ENCODE measurements at places on chromosomes 3 and 15.

DNA sequence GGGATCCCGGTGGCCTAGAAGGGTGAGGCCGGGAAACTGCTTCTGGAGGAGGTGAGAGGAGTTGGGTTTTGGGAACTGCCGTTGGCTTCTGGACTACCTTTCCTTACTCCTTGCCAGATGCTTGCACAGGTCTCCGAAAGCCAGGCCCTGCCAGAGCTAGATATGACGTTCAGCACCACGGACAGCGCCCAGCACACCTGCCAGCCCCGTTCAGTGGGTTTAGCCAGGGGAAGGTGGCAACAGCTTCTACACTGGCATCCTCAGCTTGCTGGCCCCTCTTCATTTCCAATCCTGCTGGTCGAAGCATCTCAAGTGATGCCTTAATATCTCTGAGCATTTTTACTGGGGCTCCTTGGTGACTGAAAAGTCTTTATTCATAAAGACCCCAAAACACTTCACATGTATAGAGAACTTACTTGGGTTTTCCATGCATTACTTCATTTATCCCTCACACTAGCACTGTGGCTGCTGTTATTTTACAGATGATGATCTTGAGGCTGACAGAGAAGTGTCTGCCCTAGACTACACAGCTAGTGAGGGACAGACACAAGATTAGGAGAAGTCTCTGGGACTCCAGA lies 21.9 kb downstream of the HCN4 start:
- no peak overlapping the region for H3K27ac ChIP-seq
- no peak for DNase-seq
- no peaks in the 10 kb centered on the region for H3K4me1 ChIP-seq
- H3K27me3 ChIP-seq = peaks cover 35% of the 10 kb centered on the region
- no peaks in the 10 kb centered on the region for H3K36me3 ChIP-seq
- H3K4me3 ChIP-seq = no peak overlapping the region

DNA sequence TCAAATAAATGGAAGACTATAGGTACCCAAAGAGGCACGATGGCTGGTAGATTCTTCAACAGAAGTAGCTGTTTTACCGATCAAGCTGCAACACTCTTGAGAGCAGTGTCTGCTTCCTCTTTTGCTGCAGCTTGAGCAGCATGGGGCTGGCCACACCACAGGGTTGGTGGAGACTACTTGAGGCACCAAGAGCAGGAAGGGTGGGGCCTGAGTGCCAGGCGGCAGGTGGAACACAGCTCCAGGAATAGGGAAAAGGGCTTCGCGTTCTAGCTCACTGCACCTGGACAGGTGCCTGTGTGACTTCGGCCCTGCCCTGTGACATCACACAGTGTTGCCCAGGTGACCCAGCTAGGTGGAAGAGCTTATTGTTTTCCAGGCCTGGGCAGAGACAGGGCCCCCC lies at the start of gene CCDC33:
CCDC33 (plus strand) TSS at position 365 of the 400 bp plus-strand sequence. CDS start 394 bp downstream, outside the sequence.
- DNase-seq = no peak
- H3K27me3 ChIP-seq = no peaks in the 10 kb centered on the region
- no peak within 1 kb of the TSS for H3K4me3 ChIP-seq
- no peak within 1 kb of the TSS for H3K27ac ChIP-seq
- H3K4me1 ChIP-seq = peaks cover 5% of the 10 kb centered on the region

GRCh38 chr15:101439285-101439919 lies 50.1 kb downstream of the PCSK6 start:
- no peak for DNase-seq
- H3K36me3 ChIP-seq = no peaks in the 10 kb centered on the region
- H3K27ac ChIP-seq = no peak overlapping the region
- no peak overlapping the region for H3K4me3 ChIP-seq

DNA sequence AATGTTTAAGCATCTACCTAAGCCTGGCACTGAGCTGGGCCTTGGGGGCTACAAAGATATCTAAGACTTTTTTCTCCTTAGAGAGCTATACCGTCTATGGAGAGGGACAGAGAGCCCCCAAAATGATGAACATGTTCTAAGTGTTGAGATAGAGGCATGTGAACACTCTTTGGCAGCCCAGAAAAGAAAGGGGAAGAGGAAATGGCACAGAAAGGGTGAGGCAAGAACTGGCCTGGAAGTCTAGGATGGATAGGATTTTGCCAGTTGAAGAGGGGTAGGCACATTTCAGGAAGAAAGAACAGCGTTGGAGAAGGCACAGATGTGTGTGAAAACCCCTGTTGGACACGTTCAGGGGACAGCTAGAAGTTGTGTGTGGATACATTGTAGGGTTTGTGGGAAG lies 276.2 kb upstream of the LRRFIP2 start:
- DNase-seq = no peak
- H3K4me1 ChIP-seq = peaks cover 37% of the 10 kb centered on the region
- peaks cover 9% of the 10 kb centered on the region for H3K27me3 ChIP-seq
- no peak overlapping the region for H3K4me3 ChIP-seq
- H3K27ac ChIP-seq = no peak overlapping the region
- H3K36me3 ChIP-seq = no peaks in the 10 kb centered on the region

GRCh38 chr3:140420621-140421357 lies 257.1 kb upstream of the TRIM42 start:
- DNase-seq = no peak
- no peaks in the 10 kb centered on the region for H3K4me1 ChIP-seq
- H3K36me3 ChIP-seq = no peaks in the 10 kb centered on the region
- H3K4me3 ChIP-seq = no peak overlapping the region
- no peak overlapping the region for H3K27ac ChIP-seq

- no peaks in the 10 kb centered on the region for H3K27me3 ChIP-seq
- no peak overlapping the region for H3K27ac ChIP-seq
- no peaks in the 10 kb centered on the region for H3K36me3 ChIP-seq
- no peak overlapping the region for H3K4me3 ChIP-seq
- no peak for DNase-seq
These were observed 210.0 kb upstream of the PEX5L start for GRCh38 chr3:180246688-180247195.

DNA sequence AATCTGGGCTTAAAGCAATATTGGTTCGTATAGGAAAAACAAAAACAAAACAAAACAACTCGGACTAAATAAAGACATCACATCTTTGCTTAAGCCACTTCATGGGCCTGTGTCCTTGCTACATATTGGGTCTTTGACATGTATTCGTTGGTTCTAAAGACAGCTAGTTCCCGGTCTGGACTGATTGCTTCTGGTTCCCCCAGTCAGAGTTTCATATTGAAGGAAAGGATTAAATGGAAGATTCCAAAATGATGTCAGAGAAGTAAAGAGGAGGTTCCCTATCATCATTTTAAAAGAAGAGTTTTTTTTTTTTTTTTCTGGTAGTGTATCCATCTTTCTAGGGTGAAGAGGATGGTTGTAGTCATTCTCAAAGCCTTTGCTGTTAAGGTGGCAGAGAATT lies 2.3 kb downstream of the OXSR1 start:
- no peak overlapping the region for H3K4me3 ChIP-seq
- H3K4me1 ChIP-seq = peaks cover 34% of the 10 kb centered on the region
- no peak overlapping the region for H3K27ac ChIP-seq
- no peak for DNase-seq
- no peaks in the 10 kb centered on the region for H3K27me3 ChIP-seq
